Erythroblast (primary cell): ENCODE measurements at places on chromosomes 3 and 15.

DNA sequence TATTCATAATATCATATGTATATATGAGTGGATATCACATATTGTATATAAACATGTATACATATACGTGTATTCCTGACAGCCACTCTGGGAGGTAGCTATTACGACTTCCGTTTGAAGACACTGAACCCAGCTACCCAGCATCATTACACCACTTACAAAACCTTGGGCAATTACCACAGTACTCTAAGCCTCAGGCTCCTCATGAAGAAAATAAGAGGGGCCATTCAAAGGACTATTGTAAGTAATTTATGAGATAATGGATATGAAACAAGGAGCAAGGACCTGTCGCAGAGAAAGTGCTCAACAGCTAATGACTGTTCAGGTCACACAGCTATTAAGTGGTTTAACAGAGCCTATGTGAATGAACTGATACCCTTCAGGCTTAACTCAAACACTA is 52.4 kb downstream of the KCNMB2 start:
- no peak for DNase-seq

- no peak for DNase-seq
These were observed 128.9 kb upstream of the ICE2 start for GRCh38 chr15:60607817-60608216.

- DNase-seq, result no peak
These were observed 25.6 kb downstream of the FAM43A start for GRCh38 chr3:194711286-194711685.

DNA sequence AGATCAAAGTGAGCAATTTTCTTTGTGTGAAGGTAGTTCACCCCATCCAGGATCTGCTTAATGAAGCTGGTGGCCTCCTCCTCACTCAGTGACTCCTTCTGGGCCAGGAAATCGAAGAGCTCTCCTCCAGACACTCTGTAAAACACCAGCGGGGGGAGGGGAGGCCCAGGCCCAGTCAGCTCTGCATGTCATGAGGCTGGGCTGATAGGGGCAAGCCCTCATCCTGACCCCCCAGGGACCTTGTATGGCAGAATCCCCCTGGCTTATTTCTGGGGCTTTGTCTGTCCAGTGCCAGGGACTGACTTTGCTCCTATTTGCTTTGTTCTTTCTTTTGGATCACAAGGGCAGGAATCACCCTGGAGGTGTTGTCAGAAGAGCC is 74.9 kb downstream of the DAPK2 start:
- no peak for DNase-seq

- no peak for DNase-seq
These were observed 229.2 kb downstream of the UACA start for GRCh38 chr15:70533931-70534742.

GRCh38 chr3:141285570-141285969 is 53.9 kb downstream of the PXYLP1 start:
- DNase-seq, result no peak

DNA sequence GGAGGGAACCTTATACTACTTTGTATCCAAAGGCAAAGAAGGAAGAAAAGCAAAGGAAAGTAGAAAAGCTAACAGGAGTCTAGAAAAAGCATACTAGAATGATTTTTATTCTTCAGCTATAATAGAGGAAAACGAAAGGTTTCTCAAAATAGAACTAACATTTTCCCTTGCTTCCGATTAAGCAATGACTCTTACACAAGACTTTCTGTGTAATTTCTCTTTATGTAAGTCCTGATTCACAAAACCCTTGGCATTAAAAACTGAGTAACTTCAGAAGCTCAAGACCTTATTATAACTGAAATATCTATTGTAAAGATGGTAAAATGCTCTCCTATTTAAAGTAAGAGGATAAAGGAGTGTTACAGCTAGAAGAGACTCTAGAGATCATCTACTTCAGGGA is 97.4 kb downstream of the DTWD1 start:
- no peak for DNase-seq
